ENCODE measurements at places on chromosomes 16 and 17.

GRCh38 chr17:51443646-51444045, 183.3 kb downstream of the UTP18 start:
- no peak for DNase-seq

GRCh38 chr17:44965481-44966234, 2.4 kb downstream of the C1QL1 start:
- no peak for DNase-seq

GRCh38 chr16:22948603-22949368, 134.8 kb downstream of the HS3ST2 start:
- DNase-seq, result peak; percentile 63

- DNase-seq, result no peak
Measured at GRCh38 chr16:58307583-58308312, 12.9 kb upstream of the PRSS54 start.

DNA sequence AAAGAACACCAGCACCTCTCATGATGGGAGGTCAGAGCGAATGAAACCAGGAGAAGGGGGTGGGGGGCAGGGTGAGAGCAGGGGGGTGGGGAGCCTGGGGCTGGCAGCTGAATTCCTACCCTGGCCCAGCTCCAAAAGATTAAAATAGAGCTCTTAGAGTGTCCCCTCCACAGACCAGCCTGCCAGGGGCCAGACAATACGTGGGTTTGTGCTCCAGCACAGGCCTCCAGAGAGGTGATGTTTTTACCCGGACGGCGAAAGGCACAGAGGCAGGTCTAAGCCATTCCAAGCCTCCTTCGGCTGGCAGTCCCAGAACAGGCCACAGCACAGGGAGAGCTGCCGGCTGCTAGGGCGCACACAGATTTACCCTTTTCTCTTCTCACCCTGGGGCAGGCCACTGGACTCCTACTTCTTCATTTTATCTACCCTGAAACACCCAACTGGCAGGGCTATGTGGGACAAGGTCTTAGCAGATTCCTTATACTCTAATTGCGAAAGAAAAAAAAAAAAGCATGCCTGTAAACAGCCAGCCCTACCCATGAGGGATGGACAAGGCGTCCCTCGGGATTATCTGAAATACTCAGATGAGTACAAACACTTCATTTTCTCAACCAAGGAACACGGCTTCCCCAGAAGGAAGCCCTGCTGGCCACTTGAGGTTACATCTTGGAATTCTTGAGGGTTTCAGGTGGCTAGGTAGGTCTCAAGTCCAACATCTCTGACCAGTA, 71.9 kb upstream of the NOG start:
- no peak for DNase-seq

- DNase-seq, result no peak
Measured at GRCh38 chr17:34503528-34504195, 75.7 kb upstream of the TMEM132E start.

GRCh38 chr17:31392856-31393748, 1.6 kb downstream of the RAB11FIP4 start:
- no peak for DNase-seq

DNA sequence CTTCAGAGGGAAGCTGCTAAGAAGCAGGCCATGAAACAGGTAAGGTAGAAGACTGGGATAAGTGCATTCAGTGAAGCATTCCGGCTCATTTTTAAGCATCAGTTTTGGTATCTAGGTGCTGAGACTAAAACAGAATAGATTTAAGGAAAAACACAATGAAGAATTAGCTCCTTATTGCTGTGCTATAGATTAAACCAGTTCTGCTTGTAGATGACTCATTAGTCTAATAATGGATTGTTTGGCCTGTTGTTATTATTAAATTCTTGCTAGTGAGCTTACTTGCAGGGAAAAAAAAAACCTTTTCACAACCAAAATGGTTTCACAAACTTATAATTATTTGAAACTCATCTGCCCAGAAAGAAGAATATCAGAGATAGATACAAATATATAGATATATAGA, 55.9 kb downstream of the NSRP1 start:
- DNase-seq, result no peak

DNA sequence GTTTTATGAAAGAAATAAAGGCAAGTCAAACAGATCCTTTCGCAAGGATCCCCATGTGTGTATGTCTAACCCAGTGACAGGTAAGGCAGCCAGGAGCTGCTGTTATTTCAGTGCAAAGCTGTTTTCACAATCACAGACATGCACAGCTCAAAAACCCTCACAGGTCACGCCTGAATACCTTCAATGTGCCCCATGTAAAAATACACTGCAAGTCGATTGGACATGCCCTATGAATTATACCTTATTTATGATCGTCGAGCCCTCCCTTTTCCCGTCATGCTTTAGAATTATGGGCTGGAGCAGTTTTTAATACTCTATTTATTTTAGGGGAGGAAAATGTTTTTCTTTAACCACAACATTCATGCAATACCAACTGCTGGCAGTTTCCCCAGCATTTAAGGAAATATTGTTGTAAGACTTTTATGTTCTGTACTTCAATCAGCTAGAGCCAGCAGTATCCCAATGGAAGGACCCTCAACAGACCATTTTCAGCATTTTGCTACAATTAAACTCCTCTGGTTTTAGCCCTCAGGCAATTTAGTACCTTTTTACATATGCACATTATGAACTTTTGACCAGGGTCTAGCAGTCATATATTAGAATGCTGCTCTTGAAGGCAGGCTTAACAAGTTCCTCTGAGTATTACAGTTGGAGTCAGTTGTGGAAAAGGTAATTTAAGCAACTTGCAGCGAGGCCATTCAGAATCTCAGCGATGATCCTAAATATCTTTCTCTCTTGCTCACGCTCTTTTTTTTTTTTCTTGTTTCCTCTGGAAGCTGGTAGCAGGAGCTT, 362.2 kb downstream of the WWOX start:
- no peak for DNase-seq

GRCh38 chr16:88702371-88703210, 3.6 kb downstream of the RNF166 start:
- no peak for DNase-seq

- no peak for DNase-seq
Measured at GRCh38 chr16:57303021-57303909, 18.8 kb upstream of the PLLP start.

DNA sequence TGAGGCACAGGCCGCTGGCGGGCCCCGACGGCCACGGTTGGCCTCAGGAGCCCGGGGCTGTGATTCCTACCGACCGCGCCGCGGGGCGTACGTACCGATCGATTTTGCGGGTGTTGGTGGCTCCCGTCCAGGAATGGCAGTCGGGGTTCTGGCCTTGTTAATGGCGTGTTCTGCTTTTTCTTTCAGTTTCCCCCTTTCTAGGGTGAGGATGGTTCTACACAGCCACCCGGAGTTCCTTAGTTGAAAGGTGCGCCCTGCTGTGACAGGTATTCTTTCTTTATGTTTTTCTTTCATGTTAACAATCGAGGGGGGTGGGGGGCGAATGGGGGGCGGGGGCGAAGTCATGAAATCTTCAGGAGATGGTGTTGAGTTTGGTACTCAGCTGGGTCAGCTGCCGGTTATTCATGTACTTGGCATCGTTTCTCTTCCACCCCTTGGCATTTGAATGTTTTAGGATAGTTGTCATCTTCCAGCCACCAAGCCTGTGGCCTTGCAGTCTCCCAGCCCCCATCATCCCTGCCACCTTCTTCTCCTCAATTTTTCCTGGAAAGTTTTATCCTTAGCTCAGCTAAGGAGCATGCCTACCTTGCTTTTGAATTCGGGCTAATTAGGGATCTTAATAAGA, 802 bp downstream of the CYLD start:
- DNase-seq, result peak; percentile 36

DNA sequence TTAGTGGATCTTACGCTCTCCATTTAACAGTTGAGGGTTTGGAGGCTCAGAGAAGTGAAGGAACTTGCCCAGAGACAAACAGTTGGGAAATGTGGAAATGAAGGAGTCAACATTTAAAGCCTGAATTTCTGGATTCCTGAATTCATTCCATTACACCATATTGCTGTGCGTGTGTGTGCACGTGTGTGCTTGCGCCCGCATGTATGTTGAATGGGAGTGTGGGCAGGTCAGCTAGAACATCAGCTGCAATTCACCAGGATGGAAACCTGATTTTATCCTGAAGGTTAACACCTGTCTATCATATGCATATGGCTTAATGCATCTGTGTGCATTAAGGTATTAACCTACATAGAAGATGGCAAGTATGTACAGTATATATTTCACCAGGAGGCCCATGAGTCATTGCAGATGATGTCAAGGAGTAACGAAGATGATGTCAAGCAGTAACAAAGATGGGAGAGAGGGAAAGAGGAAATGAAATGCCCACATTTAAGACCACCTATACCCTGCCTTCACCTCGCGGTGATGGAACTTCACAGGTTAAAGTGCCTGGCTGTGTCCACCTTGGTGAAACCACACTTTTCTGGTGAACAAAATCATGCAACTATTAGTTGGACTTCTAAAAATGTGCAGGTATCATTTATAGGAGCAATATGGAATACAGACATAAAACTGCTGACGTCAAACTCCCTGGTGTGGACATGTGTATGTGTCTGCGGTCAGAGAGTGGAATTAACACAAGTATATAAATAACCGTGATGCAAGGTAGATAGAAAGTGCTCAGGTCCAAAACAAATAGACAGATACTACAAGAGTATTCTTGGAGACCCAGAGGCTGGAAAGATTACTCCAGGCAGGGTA, 832 bp upstream of the ADAP2 start:
- DNase-seq, result no peak

GRCh38 chr16:66408163-66409048, 18.7 kb upstream of the BEAN1 start:
- no peak for DNase-seq

- no peak for DNase-seq
Measured at GRCh38 chr17:49468811-49469385, 26.2 kb upstream of the NGFR start.

GRCh38 chr17:82888583-82889495, 49.0 kb upstream of the ZNF750 start:
- no peak for DNase-seq

DNA sequence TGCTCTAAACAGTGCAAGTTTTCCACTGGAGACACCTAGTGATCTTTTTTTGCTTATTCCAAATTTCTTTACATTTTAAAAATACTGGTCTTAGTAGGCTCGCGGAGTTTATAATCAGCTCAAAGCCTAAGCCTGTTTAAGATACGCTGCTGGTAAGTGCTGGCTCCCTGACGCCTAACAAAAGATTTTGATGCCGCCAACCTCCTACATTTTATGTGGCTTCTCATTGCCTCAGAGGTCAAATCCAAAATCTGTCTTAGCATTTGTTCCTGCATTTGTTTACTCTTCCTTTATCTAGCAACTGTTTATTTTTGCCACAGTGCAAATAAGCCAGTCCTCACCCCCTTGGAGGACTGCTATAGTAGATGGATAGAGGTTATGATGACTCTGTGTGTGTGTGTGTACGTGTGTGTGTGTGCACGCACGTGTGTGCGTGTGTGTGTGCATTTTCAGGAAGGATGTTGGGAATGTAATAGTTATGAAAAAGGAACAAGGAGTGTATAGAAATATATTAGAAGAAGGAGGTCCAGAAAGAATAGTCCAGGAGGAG, 24.8 kb downstream of the HS3ST3B1 start:
- DNase-seq, result no peak

DNA sequence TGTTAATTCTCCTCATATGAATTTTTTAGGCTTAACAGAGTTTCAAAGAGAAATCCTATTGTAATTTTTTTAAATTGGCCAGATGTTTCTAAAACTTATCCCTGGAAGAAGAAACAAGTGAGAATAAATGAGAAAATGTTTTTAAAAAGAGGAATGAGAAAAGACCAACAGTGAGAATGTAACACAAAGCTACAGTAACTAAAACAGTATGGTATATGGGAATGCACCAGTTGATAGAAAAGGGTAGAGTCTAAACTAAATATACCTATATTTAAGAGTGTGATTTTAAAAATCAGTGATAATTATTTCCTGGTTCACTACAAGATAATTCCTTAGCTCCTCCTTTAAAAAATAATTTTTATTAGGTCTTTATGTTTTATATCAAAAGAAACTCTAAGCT, 127.9 kb downstream of the CCDC182 start:
- DNase-seq, result no peak

DNA sequence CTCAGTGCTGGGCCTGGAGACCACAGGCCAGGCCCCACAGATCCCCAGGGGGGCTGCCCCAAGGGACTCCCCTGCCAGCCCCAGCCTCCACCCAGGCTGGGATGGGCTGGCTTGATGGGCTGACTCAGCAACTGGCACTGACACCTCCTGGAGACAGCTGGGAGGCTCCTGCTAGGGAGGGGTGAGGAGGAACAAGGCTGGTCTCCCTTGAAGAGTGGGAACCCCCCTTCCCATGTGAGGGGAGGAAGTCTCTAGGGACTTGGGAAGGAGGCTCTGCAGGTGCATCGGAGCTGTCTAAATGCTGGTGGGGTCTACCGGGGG, 10.4 kb downstream of the NHERF1 start:
- DNase-seq, result no peak

DNA sequence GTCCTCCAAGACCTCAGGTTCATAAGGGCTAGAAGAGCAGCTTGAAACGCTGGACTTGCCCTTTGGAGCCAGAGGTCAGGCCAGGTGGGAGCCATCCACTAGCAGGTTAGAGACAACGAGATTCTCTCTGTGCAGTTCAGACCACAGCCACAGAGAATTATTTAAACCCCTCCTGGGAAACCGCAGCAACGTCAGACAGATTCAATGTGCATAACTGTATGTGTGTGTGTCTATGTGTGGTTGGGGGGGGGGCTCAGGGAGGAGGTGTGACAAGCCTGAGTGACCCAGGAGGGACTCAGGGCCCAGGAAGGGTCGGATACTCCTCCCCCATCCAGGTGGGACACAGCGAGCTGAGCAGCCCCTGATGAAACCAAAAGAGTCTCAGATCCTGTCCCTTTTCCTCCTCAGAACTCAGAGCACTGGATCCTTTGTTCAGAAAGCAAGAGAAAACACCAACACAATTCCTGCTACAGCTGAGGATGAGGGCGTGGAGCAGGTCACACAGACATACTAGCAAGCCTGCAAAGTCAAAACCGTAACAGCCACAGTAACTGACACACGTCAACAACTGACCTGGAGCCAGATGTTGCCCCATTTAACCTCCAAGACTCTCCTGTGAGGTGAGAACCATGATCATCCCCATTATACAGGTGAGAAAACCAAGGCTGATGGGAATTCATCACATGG, 66.8 kb downstream of the XYLT1 start:
- DNase-seq, result no peak

DNA sequence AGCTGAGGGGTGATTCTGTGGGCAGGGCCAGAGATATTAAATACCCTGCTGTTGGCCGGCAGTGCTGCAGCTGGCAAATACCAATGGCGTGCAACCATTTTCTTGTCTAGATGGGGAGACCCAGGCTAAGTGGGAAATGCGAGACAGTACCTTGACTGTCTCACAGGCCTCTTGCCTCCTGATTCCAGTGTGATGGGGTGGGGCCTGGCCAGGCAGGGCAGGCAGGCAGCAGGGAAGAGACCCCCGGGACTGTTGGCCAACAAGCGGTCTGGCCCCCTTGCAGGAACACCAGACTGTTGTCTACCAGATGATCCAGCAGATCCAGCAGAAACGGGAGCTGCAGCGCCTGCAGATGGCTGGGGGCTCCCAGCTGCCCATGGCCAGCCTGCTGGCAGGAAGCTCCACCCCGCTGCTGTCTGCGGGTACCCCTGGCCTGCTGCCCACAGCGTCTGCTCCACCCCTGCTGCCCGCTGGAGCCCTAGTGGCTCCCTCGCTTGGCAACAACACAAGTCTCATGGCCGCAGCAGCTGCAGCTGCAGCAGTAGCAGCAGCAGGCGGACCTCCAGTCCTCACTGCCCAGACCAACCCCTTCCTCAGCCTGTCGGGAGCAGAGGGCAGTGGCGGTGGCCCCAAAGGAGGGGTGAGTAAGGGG, 5.7 kb upstream of the CISD3 start:
- no peak for DNase-seq
